ENCODE measurements at places on chromosomes 13 and 19.

DNA sequence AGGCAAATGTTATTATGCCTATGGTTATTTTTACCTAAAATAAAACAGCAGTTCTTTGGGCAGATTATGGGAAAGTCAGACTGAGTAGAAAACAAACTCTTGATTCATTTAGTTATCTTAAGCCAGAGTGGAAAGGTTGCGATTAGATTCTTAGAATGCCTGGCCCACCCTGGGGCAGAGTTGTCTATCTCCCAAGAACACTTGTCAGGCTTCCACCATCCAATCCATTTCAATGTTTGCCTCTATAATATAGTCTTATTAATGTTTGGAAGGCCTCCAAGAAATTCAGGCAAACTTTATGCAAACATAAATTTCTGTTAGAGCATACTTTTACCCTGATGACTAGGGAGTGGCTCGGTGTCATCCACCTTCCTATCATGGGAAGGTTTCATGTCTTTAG lies 207.0 kb downstream of the SLITRK6 start:
- DNase-seq, result no peak

- no peak for DNase-seq
Measured at GRCh38 chr13:50809133-50810090, 34.1 kb downstream of the DLEU7 start.

DNA sequence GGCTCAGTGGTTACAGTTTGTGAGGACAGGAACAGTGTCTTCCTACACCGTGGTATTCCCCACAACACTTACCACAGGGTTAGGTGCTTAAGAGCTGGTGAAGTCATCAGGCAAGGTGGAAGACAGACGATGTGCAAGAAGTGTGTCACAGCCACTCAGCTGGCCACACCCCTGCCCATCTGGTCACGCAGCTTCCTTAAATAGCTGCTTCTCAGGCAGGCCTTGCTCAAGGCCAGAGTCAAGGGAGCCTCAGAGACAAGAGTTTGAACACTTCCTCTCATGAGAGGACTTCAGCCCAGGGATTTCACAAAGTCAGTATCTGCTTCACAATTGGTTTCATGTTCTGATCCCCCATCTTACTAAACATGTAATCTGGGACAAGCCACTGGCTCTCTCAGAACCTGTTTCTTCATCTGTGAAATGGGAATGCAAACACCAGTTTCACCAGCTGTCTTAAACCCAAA lies 80.3 kb upstream of the FRY start:
- no peak for DNase-seq

DNA sequence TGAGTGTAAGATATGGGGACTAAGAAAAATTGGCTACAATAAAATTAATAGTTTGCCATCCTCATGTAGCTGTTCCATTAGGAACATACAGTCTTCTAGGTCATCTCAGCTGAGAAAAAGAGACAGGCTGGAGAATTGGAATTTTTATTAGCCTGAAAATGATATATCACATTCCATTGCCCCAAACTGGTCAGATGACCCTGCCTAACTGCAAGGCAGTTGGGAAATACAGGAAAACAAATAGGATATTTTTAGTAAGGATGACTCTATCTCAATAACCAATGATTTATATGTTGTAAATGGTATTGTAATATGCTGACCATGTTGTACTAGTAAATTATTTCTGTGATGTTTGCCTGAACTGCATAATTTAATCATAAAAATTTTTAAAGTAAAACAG lies 673.8 kb downstream of the PCDH9 start:
- no peak for DNase-seq

DNA sequence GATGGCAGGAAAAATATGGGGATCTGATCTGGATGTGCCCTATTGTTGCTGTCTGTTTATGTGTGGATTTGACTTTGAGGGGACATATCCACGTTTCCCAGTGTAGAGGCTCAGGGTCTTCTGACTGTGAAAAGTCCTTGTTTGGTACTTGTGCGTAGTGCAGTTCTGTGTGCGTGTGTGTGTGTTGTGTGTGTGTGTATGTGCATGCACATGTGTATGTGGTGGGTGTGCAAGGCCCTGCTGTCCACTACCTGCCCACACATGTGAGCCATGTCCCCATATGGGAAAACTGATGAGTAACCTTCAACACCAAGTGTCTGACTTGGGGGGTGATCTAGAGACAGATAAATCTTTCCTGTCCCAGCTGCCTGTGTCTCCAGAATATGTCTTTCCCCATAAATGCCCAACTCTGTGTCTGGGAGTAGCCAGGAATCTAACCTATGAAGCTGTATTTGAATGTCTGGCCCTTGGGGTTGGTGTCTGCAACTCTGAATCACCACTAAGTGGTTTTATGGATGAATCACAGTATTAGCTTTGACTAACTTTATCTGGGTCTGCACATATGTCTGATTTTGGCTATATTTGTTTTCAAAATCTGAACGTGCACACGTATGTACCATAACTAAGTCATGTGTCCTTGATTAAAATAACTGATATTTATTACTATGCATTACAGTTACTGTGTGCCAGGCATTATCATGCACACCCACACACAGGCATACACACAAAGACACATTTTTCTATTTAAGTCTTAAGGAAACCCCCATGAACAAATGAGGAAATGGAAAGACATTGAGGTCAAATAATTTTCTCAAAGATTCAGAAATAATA lies 17.4 kb downstream of the KLK2 start:
- DNase-seq, result peak; percentile 45

- DNase-seq, result no peak
Measured at GRCh38 chr13:39789451-39789850, 134.0 kb downstream of the COG6 start.

GRCh38 chr19:46073268-46073922 lies 32.6 kb upstream of the IGFL4 start:
- DNase-seq, result no peak

DNA sequence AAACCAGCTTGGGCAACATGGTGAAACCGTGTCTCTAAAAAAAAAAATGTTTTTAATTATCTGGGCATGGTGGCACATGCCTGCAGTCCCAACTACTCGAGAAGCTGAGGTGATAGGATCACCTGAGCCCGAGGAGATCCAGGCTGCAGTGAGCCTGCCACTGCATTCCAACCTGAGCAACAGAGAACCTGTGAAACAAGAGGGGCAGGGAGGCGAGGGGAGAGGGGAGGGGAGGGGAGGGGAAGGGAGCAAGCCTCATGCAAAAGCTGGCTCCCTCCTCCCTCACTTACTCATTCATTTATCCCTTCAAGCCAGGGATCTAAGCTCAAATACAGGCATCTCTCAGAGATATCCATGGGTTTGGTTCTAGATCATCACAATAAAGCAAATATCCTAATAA lies 8.9 kb downstream of the ATP7B start:
- DNase-seq, result no peak

- DNase-seq, result no peak
Measured at GRCh38 chr19:46209051-46209450, 20.5 kb upstream of the IGFL1 start.

GRCh38 chr19:11905928-11906327 lies 18.3 kb downstream of the ZNF69 start:
- no peak for DNase-seq

DNA sequence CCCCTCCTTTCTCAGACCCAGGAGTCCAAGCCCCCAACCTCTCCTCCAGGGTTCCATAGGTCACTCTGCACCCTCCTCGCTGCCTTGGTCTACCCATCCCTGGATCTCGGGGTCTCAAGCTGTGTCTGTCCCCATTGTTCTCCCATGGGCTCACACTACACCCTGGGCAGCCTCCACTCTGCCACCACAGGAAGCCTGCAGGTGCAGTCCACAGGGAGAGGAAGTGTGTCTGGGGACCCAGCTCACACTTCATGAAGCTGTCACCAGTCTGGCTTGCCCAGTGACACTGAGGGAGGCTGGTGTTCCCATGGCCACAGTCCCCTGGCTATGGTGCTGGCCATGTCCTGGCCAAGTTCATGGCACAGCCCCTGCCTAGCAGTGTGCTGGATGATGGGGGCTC lies 5.3 kb downstream of the NECTIN2 start:
- no peak for DNase-seq

DNA sequence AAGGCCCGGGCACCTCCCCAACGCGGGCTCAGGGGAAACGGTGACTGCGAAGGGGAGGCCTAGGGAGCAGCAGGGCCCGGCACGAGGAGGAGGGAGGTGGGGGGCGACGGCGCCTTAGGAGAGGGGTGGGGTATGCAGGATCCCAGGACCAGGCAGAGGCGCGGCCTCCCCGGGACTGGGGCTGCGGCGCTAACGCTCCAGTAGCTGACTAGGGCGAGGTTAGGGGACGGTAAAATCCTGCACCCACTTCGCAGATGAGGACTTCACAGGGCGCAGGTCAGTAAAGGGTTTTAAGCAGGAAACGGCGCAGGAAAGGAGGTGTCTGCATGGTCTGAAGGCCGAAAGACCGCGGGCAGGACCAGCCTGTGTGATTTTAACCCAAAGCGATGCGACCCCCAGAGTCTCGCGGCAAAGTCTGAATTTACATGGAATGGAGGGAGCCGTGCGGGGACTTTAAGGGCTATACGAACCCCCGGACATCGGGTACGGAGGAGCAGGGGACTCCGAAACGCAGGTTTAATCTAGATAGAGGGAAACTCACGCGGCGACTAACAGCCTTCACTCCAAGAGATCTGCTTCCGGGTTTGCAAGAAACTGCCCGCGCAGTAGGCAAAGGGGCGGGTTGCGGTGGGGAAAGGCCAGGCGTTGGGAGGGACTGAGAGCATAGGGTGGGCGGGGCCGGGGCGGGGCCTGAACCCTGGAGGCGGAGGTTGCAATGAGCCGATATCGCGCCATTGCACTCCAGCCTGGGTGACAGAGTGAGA lies at the start of gene ZNF665:
TSS of gene ZNF665 (minus strand) at position 588 of the 764 bp plus-strand sequence. CDS start 10,460 bp downstream, outside the sequence.
- DNase-seq, result peak; percentile 69

DNA sequence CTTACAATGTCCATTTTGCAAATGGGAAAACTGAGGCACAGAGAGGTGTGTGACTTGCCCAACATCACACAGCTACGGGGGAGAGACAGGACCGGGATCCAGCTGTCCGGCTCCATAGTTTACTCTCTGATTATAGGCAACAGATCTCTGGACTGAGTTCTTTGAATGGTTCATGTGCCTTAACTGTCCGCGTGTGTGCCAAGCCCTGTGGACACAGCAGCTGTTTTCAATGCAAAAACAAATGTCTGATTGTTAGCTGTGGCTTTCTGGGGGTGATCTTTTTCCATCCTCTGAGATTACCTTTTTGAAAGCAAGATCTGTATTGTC lies 94.1 kb downstream of the KL start:
- DNase-seq, result no peak

DNA sequence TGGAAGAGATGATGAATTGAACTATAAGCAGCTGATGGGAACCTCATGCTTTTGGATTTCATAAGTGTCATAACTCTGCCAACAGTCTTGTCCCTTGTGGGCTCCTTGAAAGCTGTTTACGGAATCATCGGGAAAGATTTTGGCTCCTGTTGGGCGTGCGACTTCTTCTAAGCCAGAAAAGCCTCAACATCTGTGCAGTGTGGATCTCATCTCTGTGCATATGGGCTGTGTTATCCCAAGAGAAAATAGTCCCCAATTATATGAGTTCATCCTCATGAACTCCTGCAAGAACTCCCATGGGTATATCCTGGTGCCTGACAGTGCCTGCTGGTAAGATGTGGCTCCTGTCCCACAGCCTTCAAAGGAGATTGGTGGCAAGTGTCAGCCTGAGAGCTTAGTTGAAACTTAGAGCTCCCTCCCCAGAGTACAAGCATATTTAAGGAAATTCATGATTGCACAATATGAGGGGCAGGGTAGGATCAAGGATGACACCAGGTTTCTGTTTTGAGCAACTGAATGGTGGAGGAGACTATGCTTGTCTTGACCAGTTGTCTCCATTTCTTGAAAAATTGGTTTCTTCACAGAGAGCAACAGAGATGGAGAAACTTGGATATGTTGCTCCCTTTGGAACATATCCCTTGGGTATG lies 243.5 kb downstream of the ITGBL1 start:
- DNase-seq, result no peak

- DNase-seq, result no peak
Measured at GRCh38 chr19:10604460-10604980, 17.4 kb upstream of the AP1M2 start.

DNA sequence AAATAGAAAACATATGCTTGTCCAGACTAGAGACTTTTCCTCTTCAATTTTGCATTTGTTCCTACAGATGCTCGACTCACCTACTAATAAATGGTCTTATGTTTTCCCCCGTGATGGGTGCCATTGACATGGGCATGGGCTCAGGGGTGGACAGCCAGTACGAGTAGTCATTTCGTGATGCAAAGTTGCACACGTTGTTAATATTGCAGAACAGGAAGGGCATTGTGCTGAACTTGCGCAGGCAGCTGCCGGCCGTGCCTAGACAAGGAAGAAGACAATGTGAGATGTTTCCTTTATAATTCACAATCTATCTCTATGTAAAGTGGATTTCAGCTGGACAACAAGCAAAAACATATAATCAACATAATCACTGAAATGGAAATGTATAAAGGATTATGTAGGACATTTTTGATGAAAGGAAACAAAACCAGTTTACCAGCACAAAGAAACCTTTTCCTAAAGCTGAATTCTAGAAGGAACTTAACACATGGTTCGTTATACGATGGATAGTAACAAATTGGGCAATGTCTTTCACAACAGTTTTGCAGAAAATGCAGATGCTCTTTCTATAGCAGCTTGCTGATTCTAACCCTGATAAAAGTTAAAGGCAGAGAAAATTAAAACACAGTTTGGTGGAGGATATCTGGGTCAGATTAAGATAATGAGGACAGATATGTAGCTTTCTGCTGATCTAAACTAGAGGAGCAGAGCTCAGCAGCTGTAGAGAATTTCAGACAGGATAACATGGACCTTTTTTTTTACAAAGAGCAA lies 145.7 kb downstream of the COL4A1 start:
- DNase-seq, result no peak

DNA sequence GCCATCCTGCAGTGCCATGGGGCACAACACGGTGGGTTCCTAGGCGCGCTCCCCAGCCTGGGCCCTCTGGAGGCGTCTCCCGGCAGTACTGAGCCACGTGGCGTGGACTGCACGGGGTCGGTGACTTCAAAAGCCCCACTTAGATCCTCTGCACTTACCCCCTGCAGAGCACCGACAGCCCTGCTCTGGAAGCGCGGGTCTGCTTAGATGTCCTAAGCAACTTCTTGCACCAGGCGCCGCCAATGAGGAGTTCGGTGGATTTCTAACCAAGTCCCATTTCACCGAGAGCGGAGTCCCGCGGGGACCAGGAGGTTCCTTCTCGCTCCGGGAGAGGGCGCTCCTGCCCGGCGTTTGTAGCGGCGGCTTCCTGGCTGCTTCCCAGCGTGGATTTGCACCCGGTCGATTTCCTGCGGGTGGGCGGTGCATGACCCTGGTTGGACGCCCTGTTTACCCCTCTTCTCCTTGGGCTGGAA lies 25.2 kb upstream of the ZNF845 start:
- no peak for DNase-seq
